ENCODE measurements at places on chromosomes 3 and 15.
A peak's percentile ranks its signal among the peaks of the same experiment; 100 is the strongest.

- peak; percentile 23 for DNase-seq
Measured at GRCh38 chr3:109382588-109382987, 45.2 kb upstream of the DPPA4 start.

DNA sequence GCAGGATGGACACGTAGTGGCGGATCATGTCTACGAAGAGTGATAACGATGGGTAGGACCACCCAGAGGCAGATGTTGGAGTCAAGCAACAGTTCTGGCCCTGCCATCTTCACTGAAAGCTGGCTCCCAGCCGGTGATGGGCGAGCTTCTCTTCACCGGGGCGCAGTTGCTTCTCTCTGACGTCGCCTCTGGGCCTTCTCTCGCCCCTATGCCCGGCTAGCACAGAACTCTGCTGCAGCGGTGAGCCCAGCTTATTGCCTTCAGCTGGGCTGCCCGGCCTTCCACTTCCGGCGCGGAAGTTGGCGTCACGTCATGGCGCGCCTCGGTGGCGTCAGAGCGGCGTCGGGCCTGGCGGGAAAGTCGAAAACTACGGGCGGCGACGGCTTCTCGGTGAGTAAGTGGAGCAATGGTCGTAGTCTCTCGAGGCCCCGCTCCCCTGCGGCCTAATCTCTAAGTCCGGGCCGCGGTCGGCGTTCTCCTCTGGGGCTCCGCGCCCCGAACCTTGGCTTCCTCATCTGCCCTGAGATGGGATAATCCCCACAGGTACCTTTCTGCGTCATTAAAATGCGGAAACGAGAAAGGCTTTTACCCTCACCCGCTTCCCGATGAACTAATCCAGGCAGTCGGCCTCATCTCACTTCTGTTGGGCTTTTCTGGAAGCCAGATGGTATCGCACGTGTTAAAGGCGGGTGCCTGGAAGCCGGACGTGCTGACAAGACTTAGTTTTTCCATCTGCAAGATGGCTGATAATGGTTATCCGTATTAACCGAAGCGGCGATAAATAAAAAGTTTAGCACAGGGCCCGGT lies at the start of gene FANCD2:
Gene FANCD2, plus strand, starts transcription at position 354 of the 807 bp plus-strand sequence. CDS start 2,221 bp downstream, outside the sequence.
- peak; percentile 12 for DNase-seq

DNA sequence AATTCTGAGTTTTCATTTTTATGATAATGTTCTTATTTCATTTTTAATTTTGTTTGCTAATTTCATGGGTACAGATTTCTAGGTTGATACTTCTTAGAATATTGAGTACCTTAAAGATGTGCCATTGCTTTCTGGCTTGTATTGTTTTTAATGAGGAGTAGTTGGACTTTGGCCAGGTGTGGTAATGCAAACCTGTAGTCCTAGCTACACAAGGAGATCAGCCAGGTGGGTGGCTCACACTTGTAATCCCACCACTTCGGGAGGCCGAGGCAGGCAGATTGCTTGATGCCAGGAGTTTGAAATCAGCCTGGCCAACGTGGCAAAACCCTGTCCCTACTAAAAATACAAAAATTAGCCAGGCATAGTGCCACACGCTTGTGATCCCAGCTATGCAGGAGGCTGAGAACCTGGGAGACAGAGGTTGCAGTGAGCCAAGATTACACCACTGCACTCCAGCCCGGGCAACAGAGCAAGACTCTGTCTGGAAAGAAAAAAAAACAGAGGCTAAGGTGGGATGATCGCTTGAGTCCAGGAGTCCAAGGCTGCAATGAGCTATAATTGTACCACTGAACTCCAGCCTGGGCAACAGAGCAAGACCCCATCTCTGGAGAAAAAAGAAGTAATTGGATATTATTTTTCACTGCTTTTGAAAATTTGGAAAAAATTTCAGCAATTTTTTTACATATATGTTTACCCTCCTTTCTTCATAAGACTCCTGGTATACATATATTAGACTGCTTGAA lies 198.0 kb downstream of the ALCAM start:
- no peak for DNase-seq

- no peak for DNase-seq
Measured at GRCh38 chr15:50416890-50417289, 7.3 kb upstream of the USP8 start.

DNA sequence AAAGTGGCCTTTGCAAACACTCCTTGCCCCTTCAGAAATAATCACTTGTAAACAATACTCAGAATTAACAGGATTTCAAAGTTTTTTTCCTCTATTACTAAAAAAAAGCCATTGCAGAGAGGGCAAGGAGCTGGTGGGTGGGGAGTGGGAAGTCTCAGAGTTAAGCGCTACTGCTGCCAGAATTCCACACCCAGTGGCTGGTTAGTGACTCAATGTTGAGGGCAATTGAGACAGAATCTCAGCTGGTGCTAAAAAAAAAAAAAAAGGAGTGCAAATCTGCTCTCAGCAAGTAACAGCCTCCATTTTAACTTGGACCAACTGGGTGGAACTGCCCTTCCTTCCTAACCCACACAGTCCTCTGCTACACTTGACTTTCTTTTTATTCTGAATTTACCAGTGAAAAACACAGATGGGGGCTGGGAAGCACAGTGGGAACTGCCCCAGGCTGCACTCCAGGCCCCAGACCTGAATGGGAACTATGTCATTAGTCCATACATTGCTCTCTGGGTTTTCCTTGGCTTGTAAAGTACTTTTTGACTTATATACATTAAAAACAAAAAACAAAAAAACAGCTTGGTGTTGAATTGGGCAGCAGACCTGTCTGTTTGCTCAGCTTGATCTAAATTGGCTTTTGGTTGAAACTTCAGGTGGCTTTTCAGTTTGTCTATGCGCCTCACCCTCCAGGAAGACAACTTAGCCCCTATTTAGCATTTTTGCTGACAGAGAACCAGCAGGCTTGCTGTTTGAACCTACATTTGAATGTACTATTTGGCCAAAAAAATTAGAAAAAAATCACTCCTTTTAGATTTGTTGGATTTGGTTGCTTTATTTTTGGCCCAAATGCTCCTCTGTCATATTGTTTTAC lies 357.8 kb upstream of the TBL1XR1 start:
- DNase-seq, result peak; percentile 65

- DNase-seq, result no peak
Measured at GRCh38 chr15:67033571-67034044, 31.8 kb upstream of the SMAD3 start.

DNA sequence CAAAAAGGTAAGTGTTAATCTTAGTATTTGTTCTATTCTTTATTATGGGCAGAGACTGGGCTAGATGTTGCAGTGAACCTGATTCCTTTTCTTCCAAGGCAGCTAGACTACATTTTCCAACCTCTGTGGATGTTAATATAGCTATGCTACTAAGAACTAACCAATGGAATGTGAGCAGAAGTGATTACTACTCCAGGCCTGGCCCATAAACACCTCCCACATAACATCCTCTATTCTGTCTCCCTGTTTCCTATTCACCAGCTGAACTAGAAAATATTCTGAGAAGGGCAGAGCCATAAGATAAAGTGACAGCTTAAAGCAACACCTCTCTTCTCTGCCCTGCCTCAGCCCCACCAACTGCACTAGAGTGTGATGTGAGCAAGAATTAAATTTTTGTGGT lies 29.4 kb downstream of the CD200R1L start:
- no peak for DNase-seq

DNA sequence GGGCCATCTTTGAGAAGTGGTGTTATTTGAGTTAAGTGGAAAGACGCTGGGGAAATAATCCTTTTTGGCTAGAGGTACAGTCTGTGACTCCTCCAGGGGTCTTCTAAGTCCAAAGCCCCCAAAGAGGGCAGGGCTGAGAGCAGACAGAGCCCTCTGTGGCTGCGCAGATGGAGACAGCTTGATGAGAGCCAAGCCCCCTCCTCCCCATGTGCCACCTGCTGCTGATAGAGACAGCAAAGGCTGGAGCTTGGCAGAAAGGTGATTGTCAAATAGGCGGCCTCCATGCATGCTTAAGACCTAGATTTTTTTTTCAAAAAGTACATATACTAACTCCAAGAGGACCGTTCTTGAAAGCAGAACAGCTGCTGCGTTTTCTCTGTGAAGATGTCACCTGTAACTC lies 72.4 kb downstream of the CRYGS start:
- DNase-seq, result no peak

GRCh38 chr3:42492508-42493080 lies 9.8 kb upstream of the VIPR1 start:
- DNase-seq, result no peak

DNA sequence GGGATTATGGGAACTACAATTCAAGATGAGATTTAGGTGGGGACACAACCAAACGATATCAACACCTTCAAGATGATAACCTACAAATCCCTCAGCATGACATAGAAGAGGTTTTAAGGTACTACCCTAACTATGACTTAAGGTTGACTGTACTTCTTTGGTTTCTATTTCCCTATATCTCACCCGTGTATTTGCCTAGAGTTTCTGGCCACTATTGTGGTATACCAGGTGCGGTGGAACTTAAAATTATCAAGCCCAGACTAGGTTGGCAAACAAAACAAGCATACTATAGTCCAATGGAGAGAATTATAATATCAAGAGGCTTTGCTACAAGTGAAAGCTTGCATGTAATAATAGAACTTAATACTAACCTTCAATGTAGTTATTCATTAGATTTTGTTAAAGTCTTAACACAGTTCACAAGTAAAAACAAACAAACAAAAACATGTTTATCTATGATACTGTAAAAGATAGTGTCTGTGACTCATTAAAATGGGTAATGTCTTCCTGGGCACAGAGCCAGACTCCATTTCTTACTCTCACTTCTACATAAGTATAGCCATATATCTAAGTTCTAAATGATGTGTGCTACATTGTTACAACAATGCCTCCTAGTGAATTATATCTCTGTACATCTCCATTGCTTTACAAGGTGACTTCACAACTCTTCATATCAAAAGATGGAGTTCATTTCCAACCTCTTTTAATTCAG lies 479.1 kb downstream of the ZBBX start:
- no peak for DNase-seq

DNA sequence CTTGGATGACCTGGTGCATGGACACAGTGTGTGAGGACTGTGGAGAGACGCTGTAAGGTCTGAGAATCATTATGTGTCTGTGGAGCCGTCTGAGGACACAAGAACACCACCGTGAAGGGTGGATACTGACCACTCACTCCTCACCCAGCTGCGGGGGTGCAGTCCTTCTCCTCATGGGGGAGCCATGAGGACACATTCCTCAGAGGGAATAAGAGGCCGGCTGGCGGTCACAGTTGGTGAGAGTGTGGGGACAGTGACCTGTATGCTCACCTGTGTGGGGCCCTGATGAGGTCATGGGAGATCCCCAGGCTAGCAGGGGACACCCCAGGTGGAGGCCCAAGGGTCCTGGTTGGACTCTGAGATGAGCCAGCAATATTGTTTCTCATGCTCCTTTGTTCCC lies 2.5 kb upstream of the TRPM1 start:
- DNase-seq, result no peak

GRCh38 chr3:15348246-15348645 lies 15.9 kb upstream of the SH3BP5 start:
- no peak for DNase-seq

- no peak for DNase-seq
Measured at GRCh38 chr3:168532135-168532534, 436.4 kb upstream of the GOLIM4 start.

GRCh38 chr15:28930476-28931291 lies 44.9 kb downstream of the APBA2 start:
- DNase-seq, result no peak

- no peak for DNase-seq
Measured at GRCh38 chr3:52350416-52350815, 34.3 kb downstream of the DNAH1 start.

- peak; percentile 6 for DNase-seq
Measured at GRCh38 chr15:91142106-91142744, 42.2 kb downstream of the SV2B start.

DNA sequence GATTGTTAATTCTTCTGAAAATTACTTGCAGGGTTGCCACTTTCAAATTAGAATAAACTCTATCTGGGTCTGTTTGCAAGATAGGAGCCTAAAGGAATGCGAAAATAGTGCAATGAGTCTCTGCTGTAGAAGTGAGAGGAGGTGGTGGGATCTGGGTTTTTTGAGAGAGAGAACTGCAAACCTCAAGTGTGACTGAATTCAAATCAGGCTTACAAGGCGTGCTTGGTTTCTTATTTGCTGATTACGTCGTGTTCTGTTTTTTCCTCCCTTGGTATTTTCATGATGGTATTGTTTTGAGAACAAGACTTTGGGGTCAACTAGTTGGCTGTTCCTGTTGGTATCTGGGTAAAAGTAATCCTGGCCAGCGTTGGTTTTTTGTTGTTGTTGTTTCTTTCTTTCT lies 490.9 kb upstream of the CFAP20DC start:
- no peak for DNase-seq

DNA sequence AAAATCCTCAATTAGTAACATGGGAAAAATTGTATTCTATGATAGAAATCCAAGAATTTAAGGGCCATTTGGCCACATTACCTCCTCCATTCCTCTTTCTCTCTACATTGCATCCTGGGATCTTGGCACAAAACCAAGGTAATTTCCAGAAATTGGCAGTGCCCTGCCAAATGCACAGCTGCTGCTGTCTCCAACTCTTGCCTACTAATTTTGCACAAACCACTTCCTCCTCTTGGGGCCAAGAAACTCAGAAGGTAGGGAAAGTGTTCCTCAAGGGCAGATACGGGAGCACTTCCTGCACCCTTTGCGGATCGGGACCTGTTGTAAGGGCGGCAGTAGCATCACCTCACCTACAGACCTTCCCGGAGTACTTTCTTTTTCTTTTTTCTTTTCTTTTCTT lies 57.8 kb downstream of the MAP3K13 start:
- DNase-seq, result peak; percentile 79

GRCh38 chr3:171044384-171044783 lies 17.9 kb upstream of the SLC2A2 start:
- no peak for DNase-seq

DNA sequence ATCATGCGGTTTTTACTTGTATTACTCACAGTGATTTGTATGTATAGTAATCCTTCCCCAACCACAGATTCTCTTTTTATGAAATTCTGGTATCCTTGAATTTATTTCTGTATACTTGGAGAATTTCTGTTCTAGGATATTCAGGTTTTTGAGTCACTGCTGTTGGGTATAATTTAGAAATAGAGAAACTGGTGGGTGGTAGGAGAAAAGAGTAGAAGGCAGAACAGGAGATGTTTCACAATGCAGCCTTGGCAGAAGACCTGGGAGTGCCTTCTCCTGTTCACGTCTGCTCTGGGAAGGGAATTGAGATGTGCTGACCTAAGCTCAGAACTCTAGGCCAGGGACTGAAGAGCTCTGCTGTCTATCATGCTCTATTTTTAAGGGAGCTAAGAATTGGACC lies 193.6 kb downstream of the EPHB1 start:
- no peak for DNase-seq

- no peak for DNase-seq
Measured at GRCh38 chr3:167887096-167887495, 151.6 kb downstream of the SERPINI1 start.

GRCh38 chr15:101827257-101827656 lies 15.3 kb downstream of the OR4F15 start:
- no peak for DNase-seq

- peak; percentile 23 for DNase-seq
Measured at GRCh38 chr15:74725845-74726773, 781 bp upstream of the CYP1A1 start.

- peak; percentile 44 for DNase-seq
Measured at GRCh38 chr3:67654099-67654843, at the start of gene SUCLG2. Gene SUCLG2 (minus strand): TSS chr3:67654612. CDS start chr3:67654586, 26 bp downstream.

Measured in COR-L47 (cell line).